ENCODE measurements at places on chromosomes 16 and 17.

DNA sequence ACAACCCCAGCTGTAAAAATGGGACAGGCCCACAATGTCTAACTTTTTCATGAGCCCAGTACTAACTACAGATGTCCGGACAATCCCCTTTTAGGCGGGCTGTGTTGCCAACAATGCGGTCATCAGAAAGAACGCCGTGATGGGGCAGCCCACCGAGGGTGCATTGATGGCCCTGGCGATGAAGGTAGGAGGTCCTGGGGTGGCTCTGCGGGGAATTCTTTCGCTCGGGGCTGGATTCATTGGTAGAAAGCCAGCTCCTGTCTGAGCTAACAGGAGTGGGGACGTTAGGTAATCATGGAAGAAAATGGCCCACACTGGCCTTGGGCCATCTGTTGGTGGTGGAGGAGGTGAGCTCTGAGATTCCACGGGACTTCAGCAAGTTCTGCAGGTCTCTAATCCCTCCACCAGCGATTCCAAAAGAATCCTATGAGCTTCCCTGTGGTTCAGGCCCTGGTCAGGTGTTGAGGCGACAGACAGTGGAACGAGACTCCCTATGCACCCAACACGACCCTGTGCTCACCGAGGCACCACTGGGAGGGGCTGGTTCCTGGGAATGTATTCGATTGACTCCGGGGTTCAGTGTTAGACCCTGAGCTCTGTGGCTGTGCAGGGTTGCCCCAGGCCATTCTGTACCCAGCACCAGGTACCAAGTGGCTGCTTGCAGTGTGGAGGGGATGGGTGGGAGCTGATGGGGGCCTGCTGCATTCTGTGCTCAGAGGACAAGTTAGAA, 61.9 kb downstream of the MEAK7 start:
- no peak for DNase-seq

DNA sequence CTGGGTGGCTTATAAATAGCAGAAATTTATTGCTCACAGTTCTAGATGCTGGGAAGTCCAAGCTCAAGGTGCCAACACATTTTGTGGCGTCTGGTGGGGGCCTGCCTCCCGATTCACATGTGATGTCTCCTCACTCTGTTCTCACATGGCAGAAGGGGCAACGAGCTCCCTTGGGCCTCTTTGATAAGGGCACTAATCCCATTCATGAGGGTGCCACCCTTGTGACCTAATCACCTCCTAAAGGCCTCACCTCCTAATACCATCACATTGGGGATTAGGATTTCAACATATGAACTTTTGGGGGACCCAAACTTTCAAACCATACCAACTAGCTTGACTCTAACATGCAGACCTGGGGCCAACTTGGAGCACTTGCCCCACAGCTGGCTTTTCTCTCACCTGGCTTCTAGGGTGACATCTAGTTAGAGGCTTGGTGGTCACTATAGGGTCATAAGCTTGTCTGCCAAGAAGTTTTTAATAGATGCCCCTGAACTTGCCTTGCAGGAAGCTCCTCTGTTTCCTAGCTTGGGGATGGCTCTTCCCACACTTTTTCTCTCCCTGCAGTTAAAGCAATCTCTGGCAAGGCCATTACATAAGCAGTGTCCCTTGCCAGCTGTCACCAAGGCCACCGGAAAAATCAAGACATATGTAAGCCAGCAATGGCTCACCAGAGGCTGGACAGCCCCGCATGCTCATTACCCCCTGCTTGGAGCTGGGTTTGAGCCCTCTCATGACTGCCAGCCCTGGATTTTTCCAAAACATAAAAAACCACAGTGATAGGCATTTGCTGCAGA, 8.4 kb upstream of the MED9 start:
- no peak for DNase-seq

- DNase-seq: no peak
These were observed 4.5 kb downstream of the IGF2BP1 start for GRCh38 chr17:49001671-49002070.

- DNase-seq: no peak
These were observed 3.8 kb upstream of the NAT9 start for GRCh38 chr17:74779948-74780400.

DNA sequence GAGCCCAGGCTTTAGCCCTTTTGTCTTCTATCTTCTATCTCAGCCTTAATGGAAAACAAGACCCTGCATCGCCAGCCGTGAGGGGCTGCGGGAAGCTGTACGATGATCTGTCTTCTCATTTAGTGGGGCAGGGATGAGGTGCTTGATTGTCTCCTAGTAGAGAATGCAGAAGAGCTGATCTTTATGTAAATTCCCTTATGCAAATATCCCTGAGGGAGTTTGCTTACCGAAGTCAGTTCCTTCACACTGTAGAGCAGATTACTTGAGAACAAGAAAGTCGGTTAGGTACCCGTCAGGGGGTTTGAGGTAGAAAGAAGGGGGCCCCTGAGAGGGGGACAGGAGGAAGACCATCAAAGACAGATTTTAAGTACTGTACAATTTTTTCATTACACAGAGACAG, 66.2 kb downstream of the IRF8 start:
- no peak for DNase-seq

DNA sequence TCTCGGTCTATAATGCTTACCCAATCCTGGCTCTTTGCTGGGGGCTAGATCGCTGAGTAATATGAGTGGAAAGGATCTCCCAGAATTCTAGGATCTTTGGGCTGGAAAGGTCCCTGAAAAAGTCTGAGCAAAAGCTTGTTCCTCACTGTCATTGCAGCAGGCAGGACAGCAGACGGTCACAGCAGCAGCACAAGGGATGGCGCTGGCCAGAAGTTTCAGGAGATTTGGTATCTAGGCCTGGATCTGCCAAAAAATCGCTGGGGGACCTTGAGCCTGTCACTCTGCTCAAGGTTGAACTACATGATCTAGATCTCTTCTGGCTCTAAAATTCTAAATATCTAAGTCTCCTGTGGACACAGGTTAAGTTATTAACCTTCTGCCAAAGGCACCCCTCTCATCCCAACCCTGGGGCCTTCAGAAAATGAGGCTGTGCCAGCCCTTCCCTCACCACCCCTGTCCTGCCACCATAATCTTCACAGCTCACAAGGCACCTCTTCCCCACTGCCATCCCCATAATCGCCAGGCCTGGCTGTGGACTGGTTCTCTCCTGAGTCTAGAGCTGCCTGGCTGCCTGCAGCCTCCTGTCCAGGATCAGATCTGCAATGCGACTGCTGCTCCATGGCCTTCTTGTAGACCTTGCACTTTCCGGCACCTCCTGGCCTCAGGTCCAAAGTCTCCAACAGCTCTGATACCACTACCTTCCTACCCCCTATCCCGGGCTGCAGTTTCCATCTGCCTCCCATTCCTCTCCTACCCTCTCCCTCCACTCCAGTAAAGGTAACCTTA, 10.2 kb downstream of the MYO18A start:
- no peak for DNase-seq

DNA sequence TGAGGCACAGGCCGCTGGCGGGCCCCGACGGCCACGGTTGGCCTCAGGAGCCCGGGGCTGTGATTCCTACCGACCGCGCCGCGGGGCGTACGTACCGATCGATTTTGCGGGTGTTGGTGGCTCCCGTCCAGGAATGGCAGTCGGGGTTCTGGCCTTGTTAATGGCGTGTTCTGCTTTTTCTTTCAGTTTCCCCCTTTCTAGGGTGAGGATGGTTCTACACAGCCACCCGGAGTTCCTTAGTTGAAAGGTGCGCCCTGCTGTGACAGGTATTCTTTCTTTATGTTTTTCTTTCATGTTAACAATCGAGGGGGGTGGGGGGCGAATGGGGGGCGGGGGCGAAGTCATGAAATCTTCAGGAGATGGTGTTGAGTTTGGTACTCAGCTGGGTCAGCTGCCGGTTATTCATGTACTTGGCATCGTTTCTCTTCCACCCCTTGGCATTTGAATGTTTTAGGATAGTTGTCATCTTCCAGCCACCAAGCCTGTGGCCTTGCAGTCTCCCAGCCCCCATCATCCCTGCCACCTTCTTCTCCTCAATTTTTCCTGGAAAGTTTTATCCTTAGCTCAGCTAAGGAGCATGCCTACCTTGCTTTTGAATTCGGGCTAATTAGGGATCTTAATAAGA, 802 bp downstream of the CYLD start:
- no peak for DNase-seq

- DNase-seq: no peak
These were observed 5.9 kb downstream of the SLC38A7 start for GRCh38 chr16:58678716-58679115.
